ENCODE measurements at places on chromosomes 2 and 18. TPM values are rescaled to one million over a fixed set of nuclear protein-coding genes. Genes with fewer than 3 reads are reported as not detected.

VWA3B gene
- 0.19 TPM for total RNA-seq

- H3K36me3 ChIP-seq, result no peaks in the 10 kb centered on the region
- H3K4me1 ChIP-seq, result no peaks in the 10 kb centered on the region
- peaks cover 14% of the 10 kb centered on the region for H3K27me3 ChIP-seq
- H3K27ac ChIP-seq, result no peak overlapping the region
Observed at GRCh38 chr2:29706171-29706720, 215.1 kb downstream of the ALK start.

- no peak for DNase-seq
- H3K36me3 ChIP-seq, result peaks cover 10% of the 10 kb centered on the region
- no peaks in the 10 kb centered on the region for H3K27me3 ChIP-seq
- H3K27ac ChIP-seq, result peak overlapping the region; percentile 89
- H3K4me3 ChIP-seq, result peak overlapping the region; percentile 99
Observed at GRCh38 chr18:35045121-35045520, 3.9 kb downstream of the MAPRE2 start.

SRD5A2 gene
- not detected for total RNA-seq

- H3K36me3 ChIP-seq, result peaks cover 5% of the 10 kb centered on the region
- peaks cover 15% of the 10 kb centered on the region for H3K27me3 ChIP-seq
- DNase-seq, result no peak
- peaks cover 52% of the 10 kb centered on the region for H3K4me1 ChIP-seq
- H3K4me3 ChIP-seq, result no peak overlapping the region
Observed at GRCh38 chr18:23982155-23983079, 32.1 kb upstream of the TTC39C start.

RUFY4 gene
- total RNA-seq, result 0.84 TPM

GRCh38 chr2:228433721-228434120, 252.2 kb upstream of the SPHKAP start:
- H3K4me3 ChIP-seq, result no peak overlapping the region
- H3K36me3 ChIP-seq, result no peaks in the 10 kb centered on the region
- no peaks in the 10 kb centered on the region for H3K4me1 ChIP-seq
- H3K27me3 ChIP-seq, result no peaks in the 10 kb centered on the region

- H3K36me3 ChIP-seq, result no peaks in the 10 kb centered on the region
- no peak overlapping the region for H3K27ac ChIP-seq
- no peak for DNase-seq
- H3K4me3 ChIP-seq, result no peak overlapping the region
Observed at GRCh38 chr2:187851955-187852561, 297.8 kb upstream of the TFPI start.

DNA sequence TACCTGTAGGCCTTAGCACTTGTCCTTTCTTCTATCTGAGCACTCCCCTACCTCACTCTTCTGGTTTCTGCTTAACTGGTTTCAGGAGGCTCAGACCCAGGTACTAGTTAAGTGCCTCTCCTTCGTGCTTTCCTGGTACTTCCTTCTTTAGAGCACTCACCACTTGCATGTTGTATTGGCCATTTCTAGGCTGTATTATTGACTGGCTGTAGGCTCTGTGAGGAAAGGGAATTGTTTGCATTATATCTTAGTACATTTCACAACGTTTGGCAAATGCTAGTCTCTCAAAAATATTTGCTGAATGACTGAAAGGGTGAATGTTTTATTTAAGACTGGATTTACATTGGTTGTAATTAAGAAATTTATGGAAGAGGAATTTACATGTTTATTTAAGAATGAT, 36.0 kb upstream of the SCN1A start:
- H3K27ac ChIP-seq, result no peak overlapping the region
- no peak overlapping the region for H3K4me3 ChIP-seq
- H3K27me3 ChIP-seq, result no peaks in the 10 kb centered on the region

DNA sequence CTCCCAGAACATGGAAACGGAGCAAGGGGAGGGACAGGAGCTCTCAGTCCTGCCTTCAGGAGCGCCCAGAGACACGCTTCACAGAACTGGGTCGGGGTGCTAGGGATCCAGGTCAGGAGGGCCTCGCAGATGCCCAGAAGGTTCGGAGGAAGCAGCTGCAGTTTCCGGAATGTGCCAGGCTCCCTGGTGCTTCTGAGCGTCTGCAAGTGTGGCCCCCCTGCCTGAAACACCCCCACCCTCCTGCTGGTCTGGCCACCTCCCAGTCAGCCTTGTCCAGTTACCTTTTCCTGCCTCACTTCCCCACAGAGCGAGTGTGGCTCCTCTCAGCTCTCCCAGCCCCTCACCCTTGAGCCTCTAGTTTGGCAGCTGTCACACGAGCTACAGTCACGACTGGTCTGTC, 88.3 kb upstream of the TAF1B start:
- H3K4me3 ChIP-seq, result no peak overlapping the region
- no peak overlapping the region for H3K27ac ChIP-seq
- no peaks in the 10 kb centered on the region for H3K36me3 ChIP-seq
- peaks cover 65% of the 10 kb centered on the region for H3K27me3 ChIP-seq
- H3K4me1 ChIP-seq, result peaks cover 61% of the 10 kb centered on the region
- DNase-seq, result no peak

GRCh38 chr2:203565076-203565475, 30.0 kb upstream of the RAPH1 start:
- no peak for DNase-seq
- no peak overlapping the region for H3K27ac ChIP-seq
- no peaks in the 10 kb centered on the region for H3K4me1 ChIP-seq
- no peaks in the 10 kb centered on the region for H3K36me3 ChIP-seq
- H3K27me3 ChIP-seq, result no peaks in the 10 kb centered on the region

- no peaks in the 10 kb centered on the region for H3K36me3 ChIP-seq
- H3K27me3 ChIP-seq, result peaks cover 79% of the 10 kb centered on the region
- DNase-seq, result peak; percentile 64
- H3K4me1 ChIP-seq, result peaks cover 23% of the 10 kb centered on the region
- H3K4me3 ChIP-seq, result peak overlapping the region; percentile 59
- no peak overlapping the region for H3K27ac ChIP-seq
Observed at GRCh38 chr2:45014016-45014702, 4.9 kb upstream of the SIX2 start.

TMEM247 gene
- total RNA-seq, result not detected

MARCHF4 gene
- total RNA-seq, result not detected

SULT1C4 gene
- not detected for total RNA-seq

GRCh38 chr18:70416496-70416895, 127.7 kb downstream of the SOCS6 start:
- H3K4me1 ChIP-seq, result peaks cover 8% of the 10 kb centered on the region
- H3K36me3 ChIP-seq, result no peaks in the 10 kb centered on the region
- H3K27me3 ChIP-seq, result peaks cover 27% of the 10 kb centered on the region
- no peak overlapping the region for H3K4me3 ChIP-seq

LAMA1 gene
- total RNA-seq, result not detected

DNA sequence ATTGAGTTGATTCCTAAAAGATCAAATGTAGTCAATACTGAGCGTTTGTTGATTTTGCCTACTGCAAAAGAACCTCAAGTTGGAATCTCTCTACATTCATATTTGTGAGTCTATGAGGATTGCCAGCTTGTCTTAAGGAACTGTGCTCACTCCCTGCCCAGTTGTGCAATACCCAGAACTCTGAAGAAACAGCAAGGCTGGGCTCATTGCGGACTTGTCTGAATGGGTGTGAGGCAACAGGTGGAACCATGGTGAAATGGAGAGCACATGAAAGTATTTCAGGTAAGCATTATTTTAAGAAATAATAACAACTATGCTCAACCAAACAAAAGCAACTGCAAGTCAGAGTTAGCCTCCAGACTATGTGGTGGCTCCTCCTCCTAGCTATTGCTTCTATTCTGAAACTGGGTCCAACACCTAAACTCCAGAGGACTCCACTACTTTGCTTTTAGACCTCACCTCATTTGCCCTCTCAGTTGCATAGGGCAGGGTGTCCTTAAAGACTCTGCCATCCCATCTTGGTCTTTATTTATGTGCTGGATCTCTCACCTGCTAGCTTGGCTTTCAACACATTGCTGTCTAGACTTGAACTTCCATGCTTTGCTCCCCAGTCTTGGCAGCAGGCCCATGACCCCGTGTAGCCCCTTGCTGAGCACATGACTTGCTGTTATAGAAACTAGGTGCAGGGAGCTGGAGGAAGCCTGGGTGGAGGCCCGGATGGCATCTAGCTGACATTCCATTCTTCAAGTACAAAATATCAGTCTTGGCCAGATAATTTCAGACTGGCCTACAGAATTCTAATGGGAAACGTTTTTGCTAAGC, 94.8 kb upstream of the ARL5A start:
- H3K4me3 ChIP-seq, result no peak overlapping the region
- H3K36me3 ChIP-seq, result no peaks in the 10 kb centered on the region
- H3K27ac ChIP-seq, result no peak overlapping the region
- peaks cover 18% of the 10 kb centered on the region for H3K27me3 ChIP-seq
- no peak for DNase-seq
- H3K4me1 ChIP-seq, result no peaks in the 10 kb centered on the region

DNA sequence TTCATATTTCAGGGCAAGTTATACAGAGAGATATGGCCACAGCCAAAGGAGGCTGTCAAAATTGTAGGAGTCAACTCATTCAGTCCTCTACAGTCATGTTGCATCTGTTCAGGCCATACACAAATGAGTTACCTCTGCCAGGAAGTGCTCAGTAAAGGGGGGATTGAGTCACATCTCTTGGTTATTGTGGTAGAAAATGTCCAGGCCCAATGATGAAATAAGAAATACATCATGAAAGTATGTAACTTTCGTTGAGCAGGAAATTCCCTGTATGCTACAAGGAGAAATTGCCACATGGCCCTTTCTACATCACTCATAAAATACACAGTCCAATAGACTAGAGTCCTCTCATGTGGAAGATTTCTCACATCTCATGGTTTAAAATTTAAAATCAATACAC, 103.9 kb upstream of the COL3A1 start:
- H3K36me3 ChIP-seq, result peaks cover 3% of the 10 kb centered on the region
- H3K27me3 ChIP-seq, result no peaks in the 10 kb centered on the region
- no peak overlapping the region for H3K27ac ChIP-seq

DNA sequence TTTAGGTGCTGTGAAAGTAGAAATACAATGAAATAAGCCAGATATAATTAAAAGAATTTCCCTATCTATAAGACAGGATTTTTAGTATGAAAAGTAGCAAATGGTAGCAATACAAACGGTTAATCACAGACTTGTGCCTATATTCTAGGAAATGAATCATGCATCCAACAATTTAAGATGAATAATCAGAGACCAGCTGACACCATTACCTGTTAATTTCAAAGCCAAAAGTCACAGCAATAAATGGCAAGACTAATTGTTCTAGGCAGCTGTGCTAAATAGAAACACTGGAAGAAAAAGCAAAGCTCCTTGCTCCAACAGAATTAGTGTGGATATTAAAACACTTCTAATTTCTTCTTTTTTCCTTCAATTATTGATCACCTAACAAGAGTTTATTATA, 35.1 kb upstream of the MPP4 start:
- no peaks in the 10 kb centered on the region for H3K27me3 ChIP-seq
- H3K4me1 ChIP-seq, result peaks cover 13% of the 10 kb centered on the region
- H3K4me3 ChIP-seq, result no peak overlapping the region
- no peak overlapping the region for H3K27ac ChIP-seq
- H3K36me3 ChIP-seq, result no peaks in the 10 kb centered on the region
- DNase-seq, result no peak

- no peak for DNase-seq
- H3K4me3 ChIP-seq, result no peak overlapping the region
Observed at GRCh38 chr2:50680646-50681045, 351.3 kb downstream of the NRXN1 start.

GRCh38 chr2:157264099-157264498, 6.6 kb downstream of the GALNT5 start:
- peaks cover 42% of the 10 kb centered on the region for H3K4me1 ChIP-seq
- no peak overlapping the region for H3K4me3 ChIP-seq
- H3K27me3 ChIP-seq, result peaks cover 24% of the 10 kb centered on the region
- no peaks in the 10 kb centered on the region for H3K36me3 ChIP-seq
- DNase-seq, result no peak
- H3K27ac ChIP-seq, result no peak overlapping the region

GRCh38 chr2:38308821-38309220, 68.3 kb downstream of the ATL2 start:
- H3K4me1 ChIP-seq, result peaks cover 14% of the 10 kb centered on the region
- H3K27me3 ChIP-seq, result no peaks in the 10 kb centered on the region
- DNase-seq, result no peak
- no peak overlapping the region for H3K27ac ChIP-seq

DNA sequence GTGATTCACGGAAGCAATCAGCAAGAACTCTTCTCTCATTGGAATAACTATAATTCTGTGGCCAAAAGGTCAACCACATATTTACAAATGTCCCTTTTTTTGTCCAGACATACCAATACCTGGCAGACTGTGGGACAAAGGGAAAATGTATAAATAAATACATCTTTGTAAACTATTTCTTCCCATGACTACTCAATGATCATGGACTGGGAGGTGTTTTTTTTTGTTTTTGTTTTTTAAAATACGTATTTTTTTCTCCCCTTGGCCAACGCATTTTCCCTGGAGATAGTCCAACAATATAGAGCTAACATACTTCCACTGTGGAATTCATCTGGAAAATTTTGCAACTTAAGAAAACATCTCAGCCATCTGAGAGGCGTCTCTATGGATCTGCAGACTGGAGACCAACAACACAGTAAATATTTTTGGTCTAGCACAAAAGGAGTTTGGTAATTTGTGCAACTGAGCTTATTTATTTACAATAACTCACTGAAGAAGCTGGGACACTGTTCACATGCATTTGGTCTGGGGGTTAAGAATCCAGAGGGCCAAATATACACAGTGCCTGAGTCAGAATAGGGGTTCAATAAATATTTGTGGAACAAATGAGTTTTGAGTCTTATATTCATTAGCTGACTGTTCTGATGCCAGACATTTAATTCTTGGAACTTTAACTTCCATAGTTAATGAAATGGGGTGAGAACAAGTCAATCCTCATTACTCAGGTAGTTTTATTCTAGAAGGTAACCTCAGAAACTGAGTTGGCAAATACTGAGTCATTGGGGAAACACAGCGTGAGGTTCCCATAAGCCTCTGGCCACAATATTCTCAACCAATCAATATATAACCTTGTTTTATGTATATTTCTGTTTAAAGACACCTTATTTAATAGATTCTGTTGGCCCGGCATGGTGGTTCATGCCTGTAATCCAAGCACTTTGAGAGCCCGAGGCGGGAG, 36.2 kb downstream of the CCBE1 start:
- H3K36me3 ChIP-seq, result no peaks in the 10 kb centered on the region
- DNase-seq, result no peak
- no peak overlapping the region for H3K27ac ChIP-seq
- no peak overlapping the region for H3K4me3 ChIP-seq
- peaks cover 13% of the 10 kb centered on the region for H3K27me3 ChIP-seq

- no peaks in the 10 kb centered on the region for H3K27me3 ChIP-seq
- no peak overlapping the region for H3K27ac ChIP-seq
- no peaks in the 10 kb centered on the region for H3K4me1 ChIP-seq
- no peaks in the 10 kb centered on the region for H3K36me3 ChIP-seq
- no peak overlapping the region for H3K4me3 ChIP-seq
Observed at GRCh38 chr2:50712569-50712968, 319.4 kb downstream of the NRXN1 start.

OSBPL6 gene
- total RNA-seq, result 5.5 TPM

DNA sequence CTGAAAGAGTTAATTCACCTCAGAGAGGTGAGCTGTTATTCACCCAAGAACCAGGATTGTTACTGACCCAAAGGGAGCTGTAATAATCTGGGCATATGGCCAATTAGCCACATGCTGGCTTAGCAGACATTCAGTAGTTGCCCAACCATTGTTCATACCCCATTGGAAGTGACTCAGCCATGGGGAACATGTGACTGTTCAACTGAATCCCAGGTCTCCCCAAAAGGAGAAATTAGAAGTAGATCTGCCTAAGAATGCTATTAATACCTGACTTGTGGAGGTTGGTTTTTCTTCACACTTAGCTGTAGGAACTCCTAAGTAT, 272.6 kb upstream of the UBE2E3 start:
- no peaks in the 10 kb centered on the region for H3K36me3 ChIP-seq
- no peak for DNase-seq
- H3K4me3 ChIP-seq, result no peak overlapping the region
- H3K4me1 ChIP-seq, result no peaks in the 10 kb centered on the region
- peaks cover 7% of the 10 kb centered on the region for H3K27me3 ChIP-seq

- no peaks in the 10 kb centered on the region for H3K36me3 ChIP-seq
- H3K27ac ChIP-seq, result no peak overlapping the region
- H3K4me1 ChIP-seq, result no peaks in the 10 kb centered on the region
- H3K4me3 ChIP-seq, result no peak overlapping the region
- H3K27me3 ChIP-seq, result no peaks in the 10 kb centered on the region
Observed at GRCh38 chr2:57105694-57106093, 921.9 kb downstream of the CCDC85A start.
